ENCODE measurements at places on chromosomes 6 and 20. TPM values are rescaled to one million over a fixed set of nuclear protein-coding genes. Genes with fewer than 3 reads are reported as not detected.
A peak's percentile ranks its signal among the peaks of the same experiment; 100 is the strongest.

The DSN1 gene
- 9.0 TPM for total RNA-seq

The ANGPT4 gene
- total RNA-seq, result not detected

The PCED1A gene
- 45.8 TPM for total RNA-seq

DNA sequence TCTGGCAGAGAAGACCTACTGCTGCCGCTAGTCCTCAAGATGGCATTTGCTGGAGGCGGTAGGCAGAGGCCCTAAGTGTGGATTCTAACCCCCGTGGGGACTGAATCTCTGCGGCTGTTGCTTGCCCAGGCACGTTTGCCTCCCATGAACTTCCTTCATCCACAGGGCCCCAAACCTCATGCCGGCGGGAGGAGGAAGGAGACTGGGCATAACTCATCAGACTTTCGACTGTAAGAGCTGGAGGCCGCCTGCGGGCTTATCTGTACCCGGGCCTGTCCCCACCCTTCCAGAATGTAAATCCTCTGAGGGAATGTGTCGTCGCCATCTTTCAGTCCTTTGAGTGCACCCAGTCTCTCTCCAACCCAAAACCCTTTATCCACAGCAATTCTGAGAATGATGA, 990 bp downstream of the ZFP57 start:
- H3K27ac ChIP-seq, result peak overlapping the region; percentile 47
- H3K4me1 ChIP-seq, result peaks cover 17% of the 10 kb centered on the region
- H3K36me3 ChIP-seq, result no peaks in the 10 kb centered on the region
- H3K4me3 ChIP-seq, result peak overlapping the region; percentile 76

- DNase-seq, result no peak
- peaks cover 2% of the 10 kb centered on the region for H3K4me1 ChIP-seq
- no peak overlapping the region for H3K27ac ChIP-seq
Observed at GRCh38 chr6:41392246-41392645, 56.8 kb downstream of the NCR2 start.

GRCh38 chr6:23910420-23910819, 215.6 kb upstream of the NRSN1 start:
- DNase-seq, result no peak
- H3K4me1 ChIP-seq, result no peaks in the 10 kb centered on the region
- H3K27me3 ChIP-seq, result no peaks in the 10 kb centered on the region
- no peak overlapping the region for H3K27ac ChIP-seq
- H3K4me3 ChIP-seq, result no peak overlapping the region

- H3K27ac ChIP-seq, result no peak overlapping the region
- no peak overlapping the region for H3K4me3 ChIP-seq
- no peaks in the 10 kb centered on the region for H3K4me1 ChIP-seq
- DNase-seq, result no peak
- no peaks in the 10 kb centered on the region for H3K27me3 ChIP-seq
Observed at GRCh38 chr6:119961450-119961849, 611.9 kb upstream of the MAN1A1 start.

The GCNT2 gene
- 4.0 TPM for total RNA-seq

DNA sequence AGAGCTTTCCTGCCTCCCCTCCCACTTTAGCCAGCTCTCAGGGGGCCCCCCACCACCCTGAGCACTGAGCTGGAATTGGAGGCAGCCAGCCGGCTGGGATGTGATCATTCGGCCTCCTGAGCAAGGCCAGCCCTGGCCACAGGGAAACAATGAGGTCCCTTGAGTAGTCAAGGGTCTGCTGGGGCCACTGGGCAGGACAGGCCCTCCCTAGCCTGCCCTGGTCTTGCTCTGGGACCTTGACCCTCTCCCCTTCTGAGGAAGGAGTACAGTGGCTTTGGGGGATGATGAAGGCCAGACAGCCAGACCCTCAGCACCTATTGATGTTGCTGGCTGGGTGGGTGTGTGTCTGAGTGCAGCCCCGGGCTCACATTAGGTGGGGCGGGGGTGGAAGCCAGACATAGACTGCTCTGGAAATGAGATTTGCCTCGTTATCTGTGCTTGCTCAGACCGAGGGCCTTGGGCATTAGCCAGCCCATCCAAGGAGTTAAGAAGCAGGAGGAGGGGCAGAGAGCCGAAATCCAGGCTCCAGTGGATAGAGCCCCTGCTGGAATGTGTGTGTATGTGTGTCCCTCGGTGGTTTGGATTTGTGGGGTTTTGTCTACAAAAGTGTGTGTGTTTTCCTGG, 21.3 kb downstream of the CD40 start:
- DNase-seq, result no peak
- peaks cover 87% of the 10 kb centered on the region for H3K27me3 ChIP-seq
- peaks cover 23% of the 10 kb centered on the region for H3K36me3 ChIP-seq
- peak overlapping the region; percentile 29 for H3K27ac ChIP-seq

The GPR6 gene
- total RNA-seq, result not detected

DNA sequence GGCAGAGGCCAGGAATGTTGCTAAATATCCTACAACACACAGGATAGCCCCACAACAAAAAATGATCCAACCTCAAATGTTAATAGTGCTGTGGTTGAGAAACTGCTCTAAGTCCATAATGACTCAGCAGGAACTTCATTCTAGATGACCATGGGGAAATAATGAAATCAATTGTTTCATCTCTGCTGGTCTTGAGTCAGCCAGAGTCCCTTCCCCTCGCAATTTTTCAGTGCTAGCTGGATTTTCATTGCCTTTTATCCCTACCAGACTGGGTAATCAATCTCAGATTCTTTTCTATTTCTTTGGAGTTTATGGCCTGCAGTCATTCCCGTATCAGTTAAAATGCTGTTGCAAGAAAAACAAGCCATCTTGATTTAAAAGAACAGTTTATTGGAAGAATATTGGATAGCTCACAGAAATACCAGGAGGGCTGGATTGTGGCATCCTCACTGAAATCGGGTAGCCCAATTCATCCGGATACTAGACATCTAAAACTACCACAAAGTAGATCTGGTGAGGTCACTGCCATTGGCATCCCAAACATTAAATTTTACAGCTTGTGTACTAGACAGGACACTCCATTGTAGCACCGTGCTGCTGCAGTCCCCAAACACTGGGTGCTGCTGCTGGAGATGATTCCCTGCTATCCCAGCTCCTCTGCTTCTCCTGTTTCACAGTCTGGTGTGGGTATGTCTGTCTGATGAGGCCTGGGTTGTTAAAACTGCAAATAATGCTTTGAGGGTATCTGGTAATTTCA, 30.3 kb upstream of the POPDC3 start:
- H3K36me3 ChIP-seq, result peaks cover 2% of the 10 kb centered on the region
- H3K27me3 ChIP-seq, result peaks cover 12% of the 10 kb centered on the region
- H3K4me1 ChIP-seq, result no peaks in the 10 kb centered on the region
- DNase-seq, result no peak
- H3K27ac ChIP-seq, result no peak overlapping the region

DNA sequence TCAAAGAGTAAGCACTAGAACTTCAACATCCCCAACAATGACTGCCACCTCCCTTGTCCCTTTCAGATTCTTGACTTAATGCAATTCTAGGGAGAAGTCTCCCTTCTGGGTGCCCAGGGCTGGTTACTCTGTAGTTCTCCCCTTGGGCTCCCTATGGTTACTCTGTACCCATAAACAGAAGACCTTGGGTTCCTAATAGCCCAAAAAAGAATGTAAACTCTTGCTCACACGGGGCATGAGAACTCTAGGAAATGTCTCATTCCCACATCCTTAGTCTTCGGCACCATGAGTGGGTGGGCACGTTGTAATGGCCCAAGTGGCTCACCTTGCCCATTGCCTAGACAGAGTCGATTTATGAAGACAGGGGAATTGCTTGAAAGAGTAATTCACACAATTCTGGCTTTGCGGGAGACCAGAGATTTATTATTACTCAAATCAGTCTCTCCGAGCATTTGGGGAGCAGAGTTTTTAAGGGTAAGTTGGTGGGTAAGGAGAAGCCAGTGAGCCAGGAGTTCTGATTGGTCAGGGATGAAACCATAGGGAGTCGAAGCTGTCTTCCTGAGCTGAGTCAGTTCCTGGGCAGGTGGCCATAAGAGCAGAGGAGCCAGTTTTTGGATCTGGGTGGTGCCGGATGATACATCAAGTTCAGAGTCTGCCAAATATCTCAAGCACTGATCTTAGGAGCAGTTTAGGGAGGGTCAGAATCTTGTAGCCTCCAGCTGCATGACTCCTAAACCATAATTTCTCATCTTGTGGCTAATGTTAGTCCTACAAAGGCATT, 61.2 kb upstream of the SIRPG start:
- H3K27me3 ChIP-seq, result no peaks in the 10 kb centered on the region
- H3K4me3 ChIP-seq, result no peak overlapping the region
- no peak overlapping the region for H3K27ac ChIP-seq
- H3K36me3 ChIP-seq, result no peaks in the 10 kb centered on the region

DNA sequence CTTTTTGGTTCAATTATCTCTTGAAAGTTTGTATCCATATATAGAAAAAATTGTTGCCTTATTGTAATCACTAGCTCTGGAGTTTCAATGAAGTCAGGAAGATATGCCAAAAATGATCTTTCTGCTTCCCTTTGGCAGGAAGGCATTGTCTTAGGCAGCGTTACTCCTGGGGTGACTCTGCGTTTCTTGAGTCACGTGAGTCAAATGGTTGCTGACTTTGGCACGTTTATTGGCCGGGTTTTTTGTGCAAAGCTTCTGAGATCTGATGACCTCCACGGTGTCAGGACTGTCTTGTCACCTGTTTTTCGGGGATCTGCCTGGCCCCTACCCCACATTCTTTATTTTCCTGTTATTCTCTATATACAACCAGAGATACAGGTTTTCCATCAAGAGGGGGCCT, 10.4 kb downstream of the PHACTR3 start:
- H3K4me1 ChIP-seq, result no peaks in the 10 kb centered on the region
- no peaks in the 10 kb centered on the region for H3K36me3 ChIP-seq
- DNase-seq, result no peak
- peaks cover 70% of the 10 kb centered on the region for H3K27me3 ChIP-seq
